ENCODE measurements at places on chromosomes 5 and 9.

DNA sequence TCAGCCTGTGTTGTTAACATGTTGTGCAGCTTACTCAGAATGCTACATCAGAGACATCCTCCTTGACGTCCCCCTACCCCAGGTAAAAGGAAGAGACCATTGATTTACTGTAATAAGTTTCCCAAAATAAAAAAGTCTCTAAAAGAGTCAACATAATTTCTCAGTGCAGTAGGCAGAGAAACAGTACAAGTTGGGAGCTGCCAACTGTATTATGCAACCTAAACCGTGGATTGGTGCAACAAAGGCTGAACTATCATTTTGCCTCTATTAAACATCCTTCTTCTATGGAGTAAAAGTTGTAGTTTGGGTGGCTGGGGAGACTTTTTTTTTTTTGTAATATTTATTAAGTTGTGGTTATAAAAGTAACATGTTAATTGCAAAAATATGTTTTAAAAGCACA lies 208.0 kb downstream of the NR3C1 start:
- DNase-seq: no peak

- no peak for DNase-seq
These were observed 267.6 kb downstream of the FAM170A start for GRCh38 chr5:119896826-119897536.

DNA sequence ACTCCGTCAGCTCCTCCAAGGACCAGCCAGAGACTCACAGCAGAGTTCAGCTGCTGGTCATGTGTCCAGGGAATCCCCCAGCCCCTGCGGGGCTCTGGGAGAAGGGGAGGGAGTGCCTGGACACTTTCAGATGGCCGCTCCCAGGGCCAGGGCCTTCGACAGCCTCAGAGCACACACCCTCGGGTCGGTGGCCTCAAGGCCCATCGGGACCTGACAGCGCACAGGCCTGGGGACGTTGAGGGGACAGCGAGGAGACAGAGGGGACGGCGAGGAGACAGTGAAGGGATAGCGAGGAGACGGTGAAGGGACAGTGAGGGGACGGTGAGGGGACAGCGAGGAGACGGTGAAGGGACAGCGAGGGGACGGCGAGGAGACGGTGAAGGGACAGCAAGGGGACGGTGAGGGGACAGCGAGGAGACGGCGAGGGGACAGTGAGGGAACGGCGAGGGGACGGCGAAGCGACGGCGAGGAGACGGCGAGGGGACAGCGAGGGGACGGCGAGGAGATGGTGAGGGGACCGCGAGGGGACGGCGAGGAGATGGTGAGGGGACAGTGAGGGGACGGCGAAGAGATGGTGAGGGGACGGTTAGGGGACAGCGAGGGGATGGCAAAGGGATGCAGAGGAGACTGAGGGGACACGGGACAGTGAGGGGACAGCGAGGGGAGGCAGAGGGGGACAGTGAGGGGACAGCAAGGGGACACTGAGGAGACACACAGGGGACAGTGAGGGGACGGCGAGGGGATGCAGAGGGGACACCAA lies 47.3 kb downstream of the SLC12A7 start:
- DNase-seq: no peak

DNA sequence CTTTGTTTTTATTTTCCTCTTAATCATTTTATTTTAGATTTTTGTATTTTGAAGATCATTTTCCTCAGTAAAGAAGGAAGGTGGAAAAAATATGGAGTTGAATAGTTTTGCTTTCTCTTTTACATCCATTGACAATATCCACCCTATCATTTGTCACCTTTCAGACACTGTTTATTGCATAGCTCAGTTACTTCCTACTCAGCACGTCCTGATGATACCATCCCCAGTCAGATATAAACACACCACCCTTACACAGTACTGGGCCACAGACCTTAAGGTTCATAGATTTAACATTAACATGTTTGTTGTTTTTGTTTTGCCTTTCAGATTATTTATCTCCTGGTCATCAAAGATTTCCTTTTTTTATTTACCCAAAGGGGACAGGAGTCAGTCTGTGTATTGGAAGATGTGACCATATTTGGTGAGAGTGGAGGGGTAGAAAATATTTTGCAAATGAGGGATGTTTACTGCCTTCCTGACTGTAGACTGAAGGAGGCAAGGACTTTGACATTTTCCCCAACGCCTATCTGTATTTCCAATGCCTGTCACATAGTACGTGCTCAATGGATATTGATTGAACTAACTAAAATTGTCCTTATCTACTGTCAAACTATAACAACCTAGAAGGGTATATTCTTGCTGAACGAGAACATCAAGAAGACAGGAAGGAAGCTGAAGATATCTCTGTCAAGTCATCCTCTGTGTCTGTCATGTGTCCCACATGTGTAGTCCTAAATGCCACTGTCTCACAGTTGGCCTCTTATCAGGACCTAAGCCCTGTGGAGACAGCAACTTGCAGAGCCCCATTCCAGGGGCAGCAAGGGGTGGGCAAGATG lies 15.6 kb downstream of the STX17 start:
- no peak for DNase-seq

DNA sequence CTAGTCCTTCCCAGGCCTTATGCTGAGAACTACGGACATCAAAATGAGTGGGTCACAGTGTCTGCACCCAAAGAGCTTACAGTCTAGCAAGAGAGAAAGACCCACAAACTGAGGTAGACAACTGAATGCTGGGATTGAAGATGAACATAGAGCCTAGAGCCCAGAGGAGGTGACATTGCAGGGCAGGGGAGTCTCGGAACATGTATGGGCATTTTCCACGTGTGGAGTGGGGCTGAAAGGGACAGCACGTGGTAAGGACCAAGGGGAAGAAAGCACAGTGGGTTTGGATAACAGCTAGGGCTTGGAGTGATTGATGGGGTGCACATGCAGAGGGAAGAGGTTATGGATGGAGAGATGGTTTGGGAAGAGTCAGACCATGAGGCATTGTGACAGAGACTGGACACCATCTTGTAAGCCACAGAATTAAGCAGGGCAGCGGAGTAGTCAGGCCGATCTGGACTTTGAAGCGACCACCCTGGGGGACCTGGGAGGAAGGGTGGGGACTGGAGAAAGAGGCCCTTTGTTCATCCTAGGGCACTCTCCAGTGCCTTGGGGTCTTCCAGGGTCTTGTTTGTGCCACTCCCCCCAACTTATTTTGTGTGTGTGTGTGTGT lies 47.5 kb upstream of the SH3PXD2B start:
- no peak for DNase-seq

All from NCI-H2029 (cell line).